ENCODE measurements at places on chromosomes 13 and 19. TPM values are rescaled to one million over a fixed set of nuclear protein-coding genes. Genes with fewer than 3 reads are reported as not detected.

ZNF254 gene
- total RNA-seq, result 22.3 TPM

SIRT2 gene
- 100 TPM for total RNA-seq

CAMSAP3 gene
- total RNA-seq, result 0.04 TPM

MBD3L2 gene
- total RNA-seq, result not detected

PDX1 gene
- total RNA-seq, result not detected

DNA sequence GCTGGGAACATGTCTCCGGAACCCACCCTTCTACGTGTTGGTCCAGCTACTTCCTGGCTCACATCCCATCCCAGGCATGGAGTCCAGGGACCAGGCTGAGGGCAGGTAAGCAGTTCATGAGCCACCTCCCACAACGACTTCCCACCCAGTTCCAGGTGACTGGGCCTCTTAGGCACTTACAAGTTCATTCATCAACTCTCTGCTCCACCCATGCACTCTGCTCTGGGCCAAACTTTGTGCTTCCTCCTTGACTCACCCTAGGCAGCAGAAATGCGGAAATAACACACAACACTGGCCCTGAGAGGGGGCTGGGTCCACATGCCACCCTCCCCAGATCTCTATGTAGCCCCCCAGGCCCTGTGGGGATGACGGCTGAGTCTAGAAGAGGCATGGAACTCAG is 20.5 kb downstream of the IQCN start:
- DNase-seq, result peak; percentile 32

DNA sequence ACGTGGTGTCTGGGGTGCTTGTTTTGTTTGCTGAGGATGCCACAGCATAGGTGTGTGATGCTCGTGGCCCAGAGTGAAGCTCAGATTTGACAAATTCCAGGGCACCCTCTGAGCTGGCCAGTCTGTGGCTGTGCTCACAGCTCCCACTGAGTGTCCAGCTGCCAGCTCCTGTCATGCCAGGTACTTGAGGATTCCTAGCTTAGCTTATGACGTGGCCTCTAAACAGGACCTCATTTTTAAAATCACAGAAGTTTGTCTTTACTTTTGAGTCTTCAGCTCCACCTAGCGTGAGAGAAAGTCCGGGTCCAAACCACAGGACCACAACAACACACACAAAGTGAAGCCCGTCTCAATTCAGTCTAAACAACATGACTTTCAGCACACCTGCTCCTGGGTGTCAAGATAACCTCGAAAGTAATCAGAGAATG is 117.3 kb downstream of the RAB20 start:
- DNase-seq, result peak; percentile 59

GRCh38 chr19:1616396-1616795 is 11.1 kb upstream of the UQCR11 start:
- DNase-seq, result no peak

DNA sequence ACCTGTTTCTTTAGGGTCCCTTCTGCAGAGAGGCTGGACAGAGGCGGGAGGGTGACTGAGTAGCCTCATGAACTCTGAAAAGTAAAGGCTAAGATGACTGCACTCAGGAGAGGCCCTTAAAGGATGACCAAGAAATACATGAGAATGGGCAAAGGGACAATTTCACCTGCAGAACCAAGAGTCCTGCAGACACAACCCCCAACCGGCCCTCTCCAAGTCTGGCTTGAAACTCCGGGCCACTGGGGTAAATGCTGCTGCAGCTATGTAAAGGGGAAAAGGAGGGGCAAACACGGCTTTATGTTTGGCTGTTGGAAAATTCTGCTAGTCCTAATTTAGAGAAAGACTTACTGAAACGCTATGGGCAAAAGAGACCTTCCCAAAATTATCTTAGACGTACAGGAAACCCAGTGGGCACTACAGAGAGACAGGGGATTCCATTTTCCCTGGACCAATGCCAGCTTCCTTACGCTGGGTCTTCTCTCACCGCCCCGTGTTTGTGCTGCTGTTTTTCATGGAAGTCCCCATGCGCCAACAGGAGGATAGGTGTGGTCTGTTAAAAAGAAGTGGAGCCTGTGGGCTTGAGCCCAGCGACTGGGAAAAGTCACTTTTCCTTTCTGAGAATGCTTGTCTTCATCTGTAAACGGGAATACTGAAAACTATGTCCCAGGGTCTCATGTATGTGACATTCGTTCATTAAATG is 10.6 kb downstream of the COL4A2 start:
- no peak for DNase-seq

DNA sequence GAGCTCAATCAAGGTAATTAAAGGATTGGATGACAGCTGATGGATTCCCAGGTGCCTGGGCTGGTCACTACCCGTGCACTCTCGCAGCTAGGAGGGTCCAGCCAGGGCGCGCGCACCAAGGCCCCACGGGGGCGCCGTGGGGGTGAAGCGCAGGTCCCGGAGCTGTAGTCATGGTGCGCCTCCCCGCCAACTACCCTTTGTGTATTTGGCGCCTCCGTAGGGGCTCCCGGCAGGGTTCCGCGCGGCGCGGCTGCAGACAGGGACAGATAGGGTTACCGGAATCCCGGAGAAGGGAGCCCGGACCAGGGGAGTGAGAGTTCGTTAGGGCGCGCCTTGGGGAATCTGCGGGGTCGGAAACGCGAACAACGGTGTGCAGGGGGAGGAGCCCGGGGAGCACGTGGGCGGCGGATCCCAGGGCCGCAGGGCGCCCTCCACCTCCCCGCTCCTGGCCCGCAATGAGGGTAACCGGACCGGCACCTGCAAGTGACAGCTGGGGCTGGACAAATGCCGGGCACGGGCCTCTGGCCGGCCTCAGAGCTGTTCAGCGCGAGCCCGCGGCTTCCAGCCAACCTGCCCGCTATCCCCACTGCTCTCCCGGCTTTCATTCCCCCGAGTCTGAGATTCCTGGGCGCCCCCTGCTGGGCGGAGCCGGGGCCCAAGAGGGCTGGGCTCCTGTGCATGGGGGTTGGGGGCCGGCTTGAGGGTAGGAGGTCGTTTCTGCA is 3.4 kb upstream of the PRAM1 start:
- DNase-seq, result peak; percentile 80

GRCh38 chr13:40163066-40164000 is 503.1 kb downstream of the FOXO1 start:
- DNase-seq, result peak; percentile 72

DNA sequence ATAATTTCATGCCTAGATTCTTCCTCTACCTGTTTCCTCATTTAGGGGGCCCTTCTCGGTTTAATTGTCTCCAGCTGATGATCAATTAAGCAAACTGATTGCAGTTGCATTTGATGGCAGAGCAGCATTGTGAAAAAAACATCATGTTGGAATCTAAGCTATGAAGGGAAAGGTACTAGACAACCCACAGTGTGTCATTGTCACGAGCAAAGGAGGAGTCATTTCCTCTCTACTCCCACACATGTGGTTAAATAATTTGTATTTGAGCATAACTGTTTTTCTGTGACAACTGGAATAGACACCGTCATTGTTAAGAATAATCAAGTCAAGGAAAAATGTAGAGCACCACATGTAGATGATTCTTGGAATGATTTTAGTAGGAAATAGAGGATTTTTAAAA is 240.3 kb downstream of the DCT start:
- DNase-seq, result no peak

DNA sequence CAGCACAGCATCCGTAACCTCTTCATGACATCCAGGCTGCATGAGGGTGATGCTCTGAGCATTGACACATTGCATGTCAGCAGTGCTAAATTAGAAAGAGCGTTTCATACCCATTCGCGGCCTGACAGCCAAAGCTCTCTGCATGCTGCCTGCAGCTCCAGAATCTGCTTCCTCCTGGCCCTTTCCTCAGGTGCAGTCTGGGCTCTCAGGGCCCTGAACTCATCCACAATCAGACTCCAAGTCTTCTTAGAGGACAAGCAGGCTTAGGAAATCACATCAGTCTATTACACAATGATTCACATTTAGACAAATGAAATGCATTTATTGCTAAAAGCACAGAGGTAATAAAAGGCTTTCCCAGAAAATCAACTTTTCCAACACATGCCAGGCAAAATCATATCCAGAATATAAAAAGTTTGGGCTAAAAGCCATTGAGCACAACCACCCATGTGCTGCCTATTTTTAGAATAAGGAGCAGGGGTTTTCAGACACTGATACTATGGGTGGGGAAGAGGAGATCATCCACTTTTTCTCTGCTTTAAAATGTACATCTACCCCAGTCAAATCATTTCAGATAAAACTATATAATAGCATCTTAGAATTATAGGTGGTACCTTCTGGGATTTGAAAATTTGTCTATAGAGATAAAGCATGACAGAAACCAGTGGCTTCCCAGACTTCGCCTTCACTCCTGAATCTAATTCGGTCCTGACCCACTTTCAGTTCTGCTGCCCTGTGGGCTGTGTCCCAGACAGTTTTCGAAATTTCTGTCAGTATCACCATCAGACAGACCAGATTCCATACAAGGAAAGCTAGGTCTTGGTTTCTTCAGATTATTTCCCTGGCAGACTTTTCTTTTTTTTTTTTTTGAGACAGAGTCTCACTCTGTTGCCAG is 109.3 kb downstream of the COL4A2 start:
- no peak for DNase-seq

DNA sequence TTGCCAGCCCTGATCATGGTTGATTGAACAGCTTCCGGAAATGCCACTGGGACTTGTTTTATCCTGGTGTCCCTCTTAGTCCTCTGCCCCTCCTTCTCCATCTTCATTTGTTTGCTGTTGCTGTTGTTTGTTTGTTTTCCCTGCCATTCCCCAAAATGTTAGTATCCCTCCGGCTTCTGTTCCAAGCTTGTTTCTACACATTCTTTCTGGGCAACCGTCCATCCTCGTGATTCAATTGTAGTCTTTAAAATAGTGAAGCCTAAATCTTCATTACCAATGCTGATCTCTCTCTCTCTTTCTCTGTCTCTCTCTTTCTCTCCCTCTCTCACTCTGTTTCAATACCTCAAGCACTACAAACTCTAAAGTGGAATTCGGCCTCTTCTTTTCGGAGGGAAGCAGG is 649.3 kb upstream of the ARGLU1 start:
- DNase-seq, result peak; percentile 89

- DNase-seq, result no peak
Observed at GRCh38 chr13:113125506-113126264, 3.1 kb downstream of the F10 start.

DNA sequence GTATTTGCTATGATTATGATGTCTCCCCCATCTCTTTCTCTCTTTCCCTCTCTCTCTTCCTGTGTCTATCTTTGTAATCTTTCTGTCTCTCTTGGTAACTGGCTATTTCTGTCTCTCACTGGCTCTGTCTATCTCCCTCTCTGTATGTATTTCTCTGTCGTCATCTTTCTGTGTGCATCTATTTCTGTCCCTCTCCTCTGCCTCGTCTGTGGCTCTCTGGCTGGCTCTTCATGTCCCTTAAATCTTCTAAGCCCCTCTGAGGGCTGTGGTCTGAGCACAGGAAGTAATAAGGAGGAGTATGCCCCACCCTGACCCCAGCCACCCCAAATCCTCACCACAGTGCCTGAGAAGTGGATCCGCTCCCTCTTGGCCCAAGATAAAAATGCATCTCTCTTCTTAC is 104.4 kb downstream of the DNAJC15 start:
- DNase-seq, result peak; percentile 82

Measured in muscle of leg (tissue), 16 donors.